ENCODE measurements at places on chromosomes 16 and 17.

- no peak for DNase-seq
These were observed 10.3 kb downstream of the RSL1D1 start for GRCh38 chr16:11841026-11841425.

GRCh38 chr17:51034800-51035199 lies 85.9 kb downstream of the SPAG9 start:
- no peak for DNase-seq

- DNase-seq, result no peak
These were observed 65.1 kb downstream of the ABCC6 start for GRCh38 chr16:16158082-16158658.

GRCh38 chr16:66291833-66292232 lies 74.7 kb upstream of the CDH5 start:
- no peak for DNase-seq

GRCh38 chr16:11793840-11794239 lies 3.2 kb downstream of the ZC3H7A start:
- no peak for DNase-seq

DNA sequence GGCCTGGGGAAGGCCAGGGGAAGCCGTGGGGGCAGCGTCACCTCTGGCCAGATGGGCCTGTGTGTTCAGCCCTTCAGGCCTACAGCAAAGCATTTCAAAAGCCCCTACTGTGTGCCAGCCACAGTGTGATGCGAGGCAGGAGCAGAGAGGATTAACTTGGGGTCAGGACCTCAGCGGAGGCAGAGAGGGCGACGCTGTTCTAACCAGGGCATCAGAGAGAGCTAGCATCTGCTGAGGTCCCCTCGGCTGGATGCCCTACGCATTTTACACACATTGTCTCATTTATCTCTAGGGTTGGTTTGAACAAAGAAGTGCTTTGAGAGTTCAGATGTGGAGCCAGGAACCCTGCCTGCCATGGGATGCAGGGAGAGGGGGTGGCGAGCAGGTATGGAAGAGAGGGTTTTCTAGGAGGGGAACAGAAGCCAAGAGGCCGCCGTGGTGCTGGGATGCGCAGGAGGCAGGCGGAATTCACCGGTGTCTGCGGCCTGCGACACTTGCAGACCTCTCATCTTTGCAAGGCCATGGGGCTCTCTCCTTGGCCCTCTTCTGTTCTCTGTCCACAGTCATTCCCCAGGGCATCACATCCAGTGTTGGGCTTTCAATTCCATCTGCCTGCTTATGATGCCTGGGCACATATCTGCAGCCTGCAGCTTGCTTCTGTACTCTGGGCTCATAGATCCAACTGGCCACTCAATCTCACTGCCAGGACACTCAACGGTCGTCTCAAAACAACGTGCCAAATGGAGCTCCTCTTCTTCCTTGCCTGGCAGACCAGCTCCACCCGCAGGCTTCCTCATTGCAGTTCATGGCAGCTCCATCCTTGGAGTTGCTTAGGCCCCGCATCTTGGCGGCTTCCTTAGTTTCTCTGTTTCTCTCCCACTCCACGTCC lies 8.1 kb upstream of the NKD1 start:
- no peak for DNase-seq

Measured in stimulated activated CD4-positive, alpha-beta T cell treated with anti-CD3 and anti-CD28 coated beads, Interleukin-1b, Interleukin-23, amount 100 ng/mL, for 24 hours (primary cell).